Tibial nerve (tissue), 4 donors: ENCODE measurements at places on chromosomes 11 and 22.

GRCh38 chr11:38766796-38767195 is 2168.8 kb upstream of the RAG2 start:
- no peaks in the 10 kb centered on the region for H3K4me1 ChIP-seq
- no peak for DNase-seq
- no peaks in the 10 kb centered on the region for H3K36me3 ChIP-seq
- H3K27ac ChIP-seq = no peak overlapping the region

DNA sequence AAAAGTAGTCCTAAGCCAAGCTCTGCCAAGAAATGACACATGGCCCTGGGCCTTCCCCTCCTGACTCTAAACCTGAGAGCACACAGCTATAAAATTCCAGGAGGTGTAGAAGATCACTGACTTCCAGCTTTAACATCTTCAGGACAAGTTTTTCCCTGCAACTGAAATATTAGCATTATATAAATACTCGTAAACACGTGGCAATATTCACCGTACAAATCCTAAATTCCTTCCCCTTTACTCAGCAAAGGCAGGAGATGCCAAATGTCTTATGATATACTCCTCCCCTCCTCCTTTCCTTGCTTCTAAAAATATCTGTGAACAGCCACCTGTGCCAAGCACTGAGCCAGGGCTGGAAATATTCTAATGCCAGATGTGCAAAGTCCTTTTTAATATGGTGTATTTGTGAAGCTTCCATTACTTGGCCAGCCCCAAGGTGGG is 194.0 kb downstream of the LARGE1 start:
- no peak for DNase-seq
- no peaks in the 10 kb centered on the region for H3K36me3 ChIP-seq
- H3K27ac ChIP-seq = no peak overlapping the region
- no peak overlapping the region for H3K4me3 ChIP-seq
- no peaks in the 10 kb centered on the region for H3K27me3 ChIP-seq

- no peak overlapping the region for H3K4me3 ChIP-seq
- H3K4me1 ChIP-seq = no peaks in the 10 kb centered on the region
- no peak for DNase-seq
- H3K27me3 ChIP-seq = no peaks in the 10 kb centered on the region
- H3K36me3 ChIP-seq = no peaks in the 10 kb centered on the region
Measured at GRCh38 chr11:121132211-121132976, 31.4 kb downstream of the TECTA start.

GRCh38 chr22:37244922-37245722 is 1.1 kb upstream of the RAC2 start:
- H3K36me3 ChIP-seq = no peaks in the 10 kb centered on the region
- H3K4me3 ChIP-seq = no peak overlapping the region
- DNase-seq = no peak
- no peaks in the 10 kb centered on the region for H3K4me1 ChIP-seq
- peaks cover 56% of the 10 kb centered on the region for H3K27me3 ChIP-seq

DNA sequence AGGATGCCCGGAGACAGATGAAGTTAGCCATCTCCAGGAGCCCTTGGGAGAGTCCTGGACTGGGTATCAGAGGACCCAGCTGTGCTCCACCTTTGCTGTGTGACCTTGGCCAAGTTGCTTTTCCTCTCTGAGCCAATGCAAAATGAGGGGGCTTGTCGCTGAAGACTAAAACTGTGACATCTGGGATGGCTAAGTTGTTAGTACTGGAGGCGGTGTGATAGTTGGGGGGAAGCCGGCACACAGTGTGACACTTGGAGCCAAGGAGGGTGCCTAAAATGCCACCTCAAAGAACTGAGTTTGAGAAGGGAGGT is 481 bp downstream of the INPP5J start:
- no peaks in the 10 kb centered on the region for H3K4me1 ChIP-seq
- no peak overlapping the region for H3K27ac ChIP-seq
- no peaks in the 10 kb centered on the region for H3K27me3 ChIP-seq
- H3K36me3 ChIP-seq = no peaks in the 10 kb centered on the region

GRCh38 chr22:33891455-33891854 is 28.8 kb downstream of the LARGE1 start:
- H3K36me3 ChIP-seq = no peaks in the 10 kb centered on the region
- no peak for DNase-seq
- no peaks in the 10 kb centered on the region for H3K27me3 ChIP-seq
- H3K4me1 ChIP-seq = peaks cover 14% of the 10 kb centered on the region
- no peak overlapping the region for H3K27ac ChIP-seq
- H3K4me3 ChIP-seq = no peak overlapping the region

DNA sequence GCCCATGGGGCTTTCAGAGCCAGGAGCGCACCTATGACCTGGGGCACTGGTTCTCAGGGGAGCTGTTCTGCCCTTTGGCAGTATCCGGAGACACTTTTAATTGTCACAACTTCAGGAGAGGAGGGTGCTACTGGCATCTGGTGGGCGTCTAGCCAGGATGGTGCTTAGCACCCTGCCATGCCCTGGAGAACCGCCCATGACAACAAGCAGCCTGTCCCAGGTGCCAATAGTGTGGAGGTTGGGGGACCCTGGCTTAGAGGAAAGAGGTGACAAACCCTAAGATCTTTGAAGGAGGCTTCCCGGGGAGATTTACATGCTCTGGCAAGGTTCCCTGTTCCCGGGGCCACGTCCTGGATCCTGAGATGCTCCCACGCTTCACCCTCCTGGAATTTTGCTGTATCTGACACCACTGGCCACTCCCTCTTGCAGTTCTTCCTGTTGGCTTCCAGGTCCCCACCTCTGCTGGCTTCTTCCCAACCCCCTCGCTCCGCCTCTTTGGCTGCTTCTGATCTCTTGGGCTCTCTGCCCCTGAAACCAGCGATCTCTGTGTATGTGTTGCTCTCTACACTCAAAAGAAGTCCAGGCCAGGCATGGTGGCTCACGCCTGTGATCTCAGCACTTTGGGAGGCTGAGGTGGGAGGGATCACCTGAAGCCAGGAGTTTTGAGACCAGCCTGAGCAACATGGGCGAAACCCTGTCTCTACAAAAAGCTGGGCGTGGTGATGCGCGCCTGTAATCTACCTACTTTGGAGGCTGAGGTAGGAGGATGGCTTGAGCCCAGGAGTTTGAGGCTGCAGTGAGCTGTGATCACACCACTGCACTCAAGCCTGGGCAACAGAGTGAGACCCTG is 31.1 kb downstream of the FADS3 start:
- no peak for DNase-seq
- no peaks in the 10 kb centered on the region for H3K36me3 ChIP-seq
- no peak overlapping the region for H3K4me3 ChIP-seq
- peaks cover 5% of the 10 kb centered on the region for H3K4me1 ChIP-seq
- H3K27me3 ChIP-seq = no peaks in the 10 kb centered on the region

- no peaks in the 10 kb centered on the region for H3K4me1 ChIP-seq
- H3K27me3 ChIP-seq = no peaks in the 10 kb centered on the region
- H3K27ac ChIP-seq = peak overlapping the region; percentile 11
Measured at GRCh38 chr11:100753172-100753543, 66.1 kb downstream of the ARHGAP42 start.
